ENCODE measurements at places on chromosomes 1 and 21.

- no peak for DNase-seq
These were observed 282 bp upstream of the LYPLAL1 start for GRCh38 chr1:219173434-219173757.

- no peak for DNase-seq
These were observed 4.1 kb downstream of the OLFML3 start for GRCh38 chr1:113983391-113983790.

- DNase-seq: no peak
These were observed 829.2 kb upstream of the ADAMTS5 start for GRCh38 chr21:27796106-27796505.

GRCh38 chr1:200364831-200365230 lies 45.0 kb downstream of the ZNF281 start:
- no peak for DNase-seq

DNA sequence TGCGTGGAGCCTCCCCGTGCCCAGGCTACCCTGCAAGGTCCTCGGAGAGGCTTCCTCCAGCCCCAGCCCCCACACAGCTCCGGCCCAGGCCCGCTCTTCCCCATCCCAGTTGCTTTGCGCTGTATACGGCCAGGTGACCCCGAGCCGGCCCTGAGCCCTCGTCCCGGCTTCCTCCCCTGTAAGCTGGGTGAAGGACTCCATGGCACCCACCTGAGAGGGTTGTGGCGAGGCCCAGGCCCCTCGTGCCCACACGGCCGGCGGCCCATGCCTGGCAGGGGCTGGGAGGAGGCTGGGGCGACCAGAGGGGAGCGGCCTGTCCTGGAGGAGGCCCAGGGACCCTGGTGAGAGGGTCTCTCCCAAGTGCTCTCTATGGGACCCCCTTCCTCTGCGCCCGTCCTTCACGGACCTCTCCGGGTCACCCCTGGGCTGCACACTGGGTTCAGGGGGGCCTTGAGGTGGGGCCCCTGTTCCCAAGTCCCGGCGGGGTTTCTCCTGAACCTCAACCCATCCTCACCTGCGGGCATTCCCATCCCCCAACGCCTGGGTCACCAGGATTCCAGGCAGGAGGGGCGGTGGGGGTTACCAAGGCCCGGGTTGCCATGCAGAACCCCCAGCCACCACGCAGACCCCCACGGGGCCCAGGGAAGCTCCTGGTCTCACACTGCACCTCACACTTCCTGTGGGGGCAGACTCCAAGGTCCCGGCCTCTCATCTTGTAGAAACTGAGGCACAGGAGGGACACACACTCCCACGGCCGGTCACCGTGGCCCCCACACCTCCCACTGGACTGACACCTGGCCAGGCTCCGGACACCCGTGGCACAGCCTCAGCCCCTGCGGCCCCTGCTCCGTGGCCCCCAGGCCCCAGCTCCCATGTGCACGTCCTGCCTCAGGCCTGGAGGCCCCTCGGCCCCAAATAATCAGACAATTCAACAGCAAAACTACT lies 25.2 kb downstream of the COL6A1 start:
- no peak for DNase-seq

GRCh38 chr1:248862695-248862997 lies 3.8 kb upstream of the ZNF692 start:
- DNase-seq: no peak

DNA sequence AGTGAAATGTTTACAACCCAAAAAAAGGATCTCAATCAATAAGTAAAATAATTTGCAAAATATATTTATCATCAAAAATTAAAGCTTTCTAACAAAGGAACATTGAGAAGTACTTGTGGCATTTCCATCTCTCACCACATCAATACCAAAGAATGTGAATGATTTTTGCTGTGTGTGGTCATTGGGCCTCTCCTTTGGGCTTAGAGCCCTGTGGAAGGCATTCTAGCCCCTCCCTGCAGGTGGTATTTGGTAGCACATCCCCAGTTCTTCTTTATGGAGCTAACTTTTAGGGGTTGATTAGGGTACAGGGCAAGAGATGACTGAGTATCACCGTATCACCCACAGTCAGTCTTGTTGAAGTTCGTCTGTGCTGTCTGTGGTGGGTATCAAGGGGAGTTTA lies 294.1 kb upstream of the SGIP1 start:
- no peak for DNase-seq

- no peak for DNase-seq
These were observed 15.6 kb downstream of the LDLRAP1 start for GRCh38 chr1:25559031-25559430.

- no peak for DNase-seq
These were observed 510.2 kb downstream of the KCNT2 start for GRCh38 chr1:196098000-196098399.

- DNase-seq: no peak
These were observed 2.4 kb upstream of the PROX1 start for GRCh38 chr1:213985209-213986019.

DNA sequence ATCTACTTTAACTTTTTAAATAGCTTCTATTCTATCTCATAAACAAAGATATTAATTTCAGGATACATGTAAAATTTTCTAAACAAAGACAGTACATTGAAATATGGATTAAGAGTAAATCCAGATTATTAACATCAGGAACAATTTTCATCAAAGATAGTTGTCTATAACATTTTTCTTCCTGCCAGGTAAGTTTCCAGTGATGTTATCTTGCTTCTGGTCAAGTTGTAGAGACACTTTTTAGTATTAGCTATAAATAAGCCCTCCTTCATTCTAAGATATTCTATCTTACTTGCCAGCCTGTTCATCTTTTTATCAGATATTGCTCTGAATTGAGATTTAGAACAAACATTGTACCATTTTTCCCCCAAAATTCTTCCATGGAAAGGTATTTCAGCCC lies 94.4 kb upstream of the KCTD3 start:
- DNase-seq: no peak

- no peak for DNase-seq
These were observed 19.5 kb upstream of the OR6N2 start for GRCh38 chr1:158800526-158800925.

DNA sequence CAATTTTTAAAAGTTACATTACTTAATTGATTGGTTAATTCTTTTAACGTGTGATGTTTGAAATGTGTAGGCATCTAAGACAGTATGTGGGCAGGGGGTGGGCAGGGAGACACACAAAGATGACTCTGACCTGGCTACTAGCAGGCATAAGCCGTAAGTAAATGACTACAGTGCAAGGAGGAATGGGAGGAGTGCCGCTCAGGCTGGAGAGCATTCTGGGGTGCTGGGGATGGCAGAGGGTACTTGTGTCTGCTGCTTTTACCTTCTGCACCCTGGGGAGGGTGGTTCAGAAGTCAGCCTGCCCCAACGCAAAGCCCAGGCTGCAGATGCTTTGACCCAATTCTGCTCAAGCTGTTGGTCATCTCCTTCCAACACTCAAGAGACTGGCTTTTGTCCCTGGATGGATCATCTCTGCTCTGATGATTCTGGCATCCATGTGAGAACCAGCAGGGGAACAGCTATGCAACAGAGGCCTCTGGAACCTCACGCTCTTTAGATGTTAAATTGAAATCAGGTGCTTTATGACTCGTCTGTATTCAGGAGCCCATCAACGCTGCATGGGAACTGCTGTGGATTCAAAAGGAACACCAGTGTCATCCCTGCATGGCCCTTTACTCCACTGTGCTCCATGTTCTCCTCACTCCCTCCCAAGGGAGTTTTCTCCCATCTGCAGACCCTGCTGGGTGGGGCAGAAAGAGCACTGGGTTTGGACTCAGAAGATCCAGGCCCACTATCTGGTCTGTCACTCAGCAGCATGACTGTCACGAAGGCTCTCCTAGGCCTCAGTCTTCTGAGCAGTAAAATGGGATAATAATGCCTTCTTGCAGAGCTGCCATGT lies 78.8 kb downstream of the FAM78B start:
- DNase-seq: no peak

GRCh38 chr21:37257967-37258877 lies 8.9 kb downstream of the VPS26C start:
- peak; percentile 57 for DNase-seq

- no peak for DNase-seq
These were observed 301.6 kb downstream of the HLX start for GRCh38 chr1:221180704-221181368.

- DNase-seq: no peak
These were observed 688 bp downstream of the PRXL2B start for GRCh38 chr1:2587071-2587859.

DNA sequence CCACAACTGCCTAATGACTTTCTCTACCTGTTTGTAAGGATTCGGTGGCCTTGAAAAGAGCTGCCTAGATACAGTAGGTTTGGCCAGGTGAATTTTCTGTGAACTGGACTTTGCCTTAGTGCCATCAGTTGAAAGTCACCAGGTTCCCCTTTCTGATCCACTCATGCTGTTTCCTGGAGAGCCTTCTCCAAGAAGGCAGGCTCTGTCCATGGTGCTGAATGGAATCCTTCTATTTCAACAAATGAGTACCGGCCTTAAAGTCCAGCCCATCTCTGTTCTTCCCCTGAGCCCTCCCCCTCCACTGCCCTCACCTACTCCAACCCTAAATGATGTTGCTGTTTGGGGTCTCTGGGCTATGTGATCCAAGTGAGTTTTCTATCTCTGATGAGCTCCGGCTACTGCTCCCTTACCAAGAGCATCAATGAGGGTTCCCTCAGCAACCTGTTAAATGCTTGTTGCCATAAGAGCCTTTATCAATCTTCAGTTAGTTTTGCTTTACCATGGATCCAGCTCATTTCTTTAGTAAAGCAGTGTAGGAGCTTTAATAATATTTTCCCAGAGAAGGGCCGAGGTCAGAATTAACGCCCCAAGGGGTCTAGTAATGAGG lies 500.4 kb downstream of the PTPRU start:
- no peak for DNase-seq

GRCh38 chr1:232143315-232143886 lies 486.5 kb downstream of the SIPA1L2 start:
- DNase-seq: no peak

DNA sequence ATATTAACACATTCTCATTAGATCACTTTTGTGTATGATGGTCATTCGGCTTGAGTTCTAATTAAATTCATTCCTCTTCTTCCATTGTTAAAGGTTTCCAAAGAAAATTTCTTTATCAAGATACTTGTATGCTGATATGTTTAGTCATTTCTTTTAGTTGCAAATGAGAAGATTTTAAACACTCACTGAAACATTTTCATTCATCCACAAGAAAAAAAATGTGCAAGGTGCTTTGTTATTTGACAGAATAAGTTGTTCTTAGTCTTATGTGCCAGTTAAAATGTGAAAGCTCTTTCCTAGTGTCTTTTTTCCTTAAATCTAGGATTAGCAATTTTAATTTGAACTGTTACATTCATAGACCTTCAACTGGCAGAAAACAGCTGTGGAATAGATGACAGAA lies 727.0 kb upstream of the NEGR1 start:
- DNase-seq: no peak

GRCh38 chr1:87115891-87116290 lies 201.5 kb downstream of the HS2ST1 start:
- DNase-seq: no peak

- DNase-seq: no peak
These were observed 24.4 kb downstream of the GIPC2 start for GRCh38 chr1:78070210-78070609.

- DNase-seq: no peak
These were observed 27.3 kb downstream of the CCN1 start for GRCh38 chr1:85607921-85608265.

DNA sequence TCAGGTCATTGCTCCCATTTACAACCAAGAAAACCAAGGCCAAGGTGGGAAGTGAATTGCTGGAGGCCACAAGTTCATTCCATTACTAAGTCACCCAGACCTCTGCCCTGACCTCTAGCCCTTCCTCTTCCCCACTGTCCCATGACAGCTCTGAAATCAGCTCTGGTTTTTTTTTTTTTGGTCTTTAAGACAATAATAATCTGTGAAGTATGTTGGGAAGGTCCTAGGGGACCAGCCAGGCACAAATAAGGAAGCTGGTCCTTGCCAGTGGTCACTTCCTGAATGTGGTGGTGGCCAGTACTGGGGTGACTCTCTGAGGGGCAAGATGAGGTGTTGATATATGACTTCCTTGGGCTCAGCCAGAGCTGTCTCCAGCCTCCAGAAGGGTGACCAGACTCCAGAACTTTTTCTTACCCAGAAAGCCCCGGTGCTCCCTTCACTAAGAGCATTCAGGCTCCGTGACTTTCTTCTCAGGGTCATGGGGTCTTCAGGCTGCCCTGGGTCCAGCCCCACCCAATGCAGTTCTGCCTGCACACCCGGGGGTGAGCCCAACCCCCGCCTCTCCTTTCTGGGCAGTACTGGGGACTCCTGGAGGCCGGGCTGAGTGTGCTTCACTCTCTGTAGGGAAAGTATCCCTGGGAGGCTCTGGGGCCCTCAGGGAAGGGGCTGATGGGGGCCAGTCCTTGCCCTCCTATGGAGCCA lies 159.6 kb downstream of the PTPRU start:
- no peak for DNase-seq

DNA sequence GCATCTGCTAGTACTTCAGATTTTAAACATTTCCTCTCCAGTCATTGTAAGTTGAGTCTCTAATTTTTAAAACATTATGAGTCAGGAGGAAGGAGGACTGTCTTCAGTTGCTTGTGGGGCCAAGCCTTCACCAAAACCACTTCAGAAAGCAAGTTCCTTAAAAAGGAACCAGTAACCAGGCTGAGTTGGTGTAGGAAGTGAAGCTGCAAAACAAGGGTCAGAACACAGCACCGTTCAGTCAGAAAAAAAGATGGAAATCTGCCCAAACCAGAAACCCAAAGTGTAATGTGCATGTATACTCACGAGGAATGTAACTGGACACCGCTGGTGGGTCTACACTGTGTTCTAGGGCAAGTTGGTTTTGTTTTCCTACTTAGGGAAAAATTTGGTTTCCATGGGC lies 402.1 kb downstream of the SETD4 start:
- no peak for DNase-seq

DNA sequence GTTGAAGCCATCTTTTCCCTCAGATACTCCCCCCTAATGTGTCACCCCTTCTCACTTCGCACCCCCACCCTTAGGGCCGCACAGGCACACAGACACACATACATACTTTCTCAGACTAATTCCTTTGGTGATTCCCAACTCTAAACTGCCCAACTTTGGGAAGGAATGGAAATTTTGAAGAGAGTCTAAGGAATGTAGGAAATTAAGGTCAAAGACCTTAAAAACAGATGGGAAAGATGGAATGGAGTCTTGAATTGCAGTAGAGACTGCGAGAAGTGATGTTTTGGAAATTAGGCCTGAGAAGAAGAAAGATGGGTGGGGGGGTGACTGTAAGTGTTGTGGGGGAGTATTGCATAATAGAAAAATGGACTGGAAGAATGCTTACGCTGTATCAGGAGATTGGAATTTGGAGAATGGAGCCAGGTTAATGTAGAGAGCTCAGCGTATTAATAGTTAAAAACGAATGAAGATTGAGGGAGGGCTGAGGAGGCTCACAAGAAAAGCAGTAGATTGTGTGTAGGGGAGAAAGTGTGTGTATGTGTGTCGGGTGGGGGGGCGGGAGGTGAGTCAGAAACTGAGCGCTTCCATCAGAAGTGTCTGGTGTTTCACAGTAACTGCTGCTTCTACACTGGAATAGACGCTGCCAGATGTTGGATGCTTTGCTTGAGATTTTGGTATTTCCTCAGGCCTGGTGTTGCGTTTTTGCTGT lies 1.7 kb downstream of the PIP5K1A start:
- no peak for DNase-seq

DNA sequence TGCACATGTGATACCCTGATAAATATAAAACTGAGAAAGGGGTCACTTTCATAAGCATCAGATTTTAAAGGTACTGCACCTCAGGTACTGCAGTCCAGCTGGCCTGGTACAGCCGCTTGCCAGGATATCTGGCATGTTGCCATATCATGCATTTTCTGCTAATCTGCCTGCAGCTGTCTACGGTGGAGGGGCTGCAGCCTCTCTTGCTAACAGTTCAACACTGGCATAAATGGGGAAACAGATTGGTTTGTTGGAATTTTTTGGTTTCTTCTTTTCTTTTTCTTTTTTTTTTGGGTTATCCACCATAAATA lies 71.5 kb downstream of the MIS18A start:
- DNase-seq: no peak

Data from stimulated activated CD8-positive, alpha-beta memory T cell treated with anti-CD3 and anti-CD28 coated beads, Interleukin-7, amount 100 ng/mL, for 24 hours (primary cell).